ENCODE measurements at places on chromosomes 3 and 15.

DNA sequence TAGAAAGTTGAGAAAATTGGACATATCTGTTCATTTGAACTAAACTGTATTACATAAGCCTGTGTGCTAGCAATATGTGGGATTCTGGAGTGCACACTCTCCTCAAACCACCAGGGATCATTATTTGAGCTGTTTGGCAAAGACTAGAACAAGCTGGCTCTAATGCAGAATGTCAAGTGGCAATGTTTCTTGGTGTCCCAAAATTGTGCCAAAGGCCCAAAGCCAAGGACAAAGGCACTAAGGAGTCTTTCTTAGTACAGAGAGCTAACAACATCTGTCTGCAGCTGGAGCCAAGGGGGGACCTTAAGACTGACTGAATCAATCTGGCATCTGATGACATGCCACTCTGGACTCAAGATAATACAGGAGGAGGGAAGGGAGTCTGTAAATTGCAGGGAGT, 76.7 kb upstream of the STRIT1 start:
- DNase-seq, result no peak

DNA sequence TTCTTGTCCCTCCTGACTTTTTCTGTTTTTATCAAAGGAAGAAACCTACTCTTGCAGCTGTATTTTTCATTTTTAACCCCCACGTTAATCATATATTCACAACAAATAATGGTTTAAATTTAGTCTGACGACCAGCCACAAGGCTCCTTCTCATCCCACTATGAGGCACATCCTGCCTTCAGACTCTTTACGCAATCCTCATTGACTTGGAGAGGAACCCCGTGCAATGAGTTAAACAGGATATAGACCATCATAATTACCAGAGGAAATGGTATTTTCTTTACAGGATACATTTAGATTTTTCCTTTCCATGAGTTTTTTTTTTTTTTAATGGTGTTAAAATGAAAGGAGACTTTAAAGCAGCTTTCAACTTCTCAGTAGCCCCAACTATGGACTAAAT, 68.5 kb downstream of the WWTR1 start:
- peak; percentile 59 for DNase-seq

DNA sequence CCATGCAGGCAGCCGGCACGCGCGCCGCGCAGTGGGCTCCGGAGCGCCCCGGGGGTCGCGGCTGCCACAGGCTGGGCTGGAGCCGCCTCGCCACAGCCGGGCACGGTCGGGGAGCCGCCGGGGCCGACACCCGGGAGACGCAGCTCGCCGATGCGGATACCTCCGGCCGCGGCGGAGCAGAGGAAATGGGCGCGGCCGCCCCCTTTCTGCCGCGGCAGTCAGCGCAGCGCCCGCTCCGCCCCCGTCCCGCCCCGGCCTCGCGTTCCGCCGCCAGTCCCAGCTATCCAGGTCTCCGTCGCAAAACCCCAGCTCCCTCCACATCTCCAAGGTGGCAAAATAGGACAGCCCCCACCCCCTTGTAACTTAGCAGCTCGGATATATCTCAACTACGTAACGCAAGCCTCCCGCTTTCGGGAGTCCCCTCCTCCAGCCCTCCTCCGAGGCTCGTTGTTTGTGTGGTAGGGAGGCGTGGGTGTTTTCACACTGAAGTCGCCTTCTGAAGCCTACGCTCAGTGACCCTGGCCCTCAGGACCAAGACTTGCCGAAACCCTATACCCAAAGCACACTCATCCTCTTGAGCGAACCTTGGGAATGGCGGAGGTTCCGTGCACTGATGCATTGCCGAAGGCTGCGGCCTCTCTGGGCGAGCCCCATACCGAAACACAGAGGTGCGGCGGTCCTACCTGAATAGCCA, at the start of gene SH3BP5:
TSS of gene SH3BP5 (minus strand) at position 182 of the 694 bp plus-strand sequence. CDS start at position 4, 178 bp downstream.
- DNase-seq, result peak; percentile 63

- peak; percentile 95 for DNase-seq
Measured at GRCh38 chr3:189276444-189277219, 104.9 kb downstream of the TPRG1 start.

DNA sequence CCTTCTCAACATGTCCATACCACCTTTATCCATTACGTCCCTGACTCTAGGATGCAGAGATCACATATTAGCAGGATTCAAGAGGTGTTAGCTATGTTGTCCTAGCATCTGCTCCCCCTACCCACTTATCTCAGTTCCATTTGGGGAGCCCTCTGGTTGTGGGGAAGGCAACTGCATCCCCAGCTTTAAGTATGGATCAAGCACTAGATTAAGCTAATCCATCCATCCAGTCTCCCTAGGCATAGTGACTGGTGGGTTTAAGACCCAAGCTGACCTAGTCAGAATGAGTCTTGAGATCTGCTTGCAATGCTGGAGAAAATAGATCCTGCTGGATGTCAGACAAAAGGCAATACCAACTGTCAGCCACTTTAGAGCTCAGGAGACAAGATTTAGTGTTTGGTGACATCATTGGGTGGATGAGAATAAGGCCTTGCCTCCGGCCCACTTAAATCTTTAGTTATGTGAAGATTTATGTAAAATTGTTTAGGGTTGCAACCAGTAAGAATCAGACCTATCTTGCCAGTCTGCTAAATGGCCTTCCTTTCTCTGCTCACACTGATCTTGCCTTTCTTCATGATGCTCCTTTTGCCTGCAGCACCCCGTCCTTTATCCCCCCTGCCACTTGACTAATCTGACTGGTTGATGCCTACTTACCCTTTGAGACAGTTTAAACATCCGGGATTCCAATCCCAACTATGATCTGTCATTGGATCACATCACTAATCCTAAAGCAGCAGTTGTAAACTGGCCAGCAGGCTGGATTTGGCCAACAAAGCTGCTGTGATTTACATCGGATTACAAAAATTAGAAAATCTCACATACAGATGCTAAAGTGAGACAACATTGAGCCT, 2.1 kb upstream of the ISY1 start:
- DNase-seq, result peak; percentile 40

- no peak for DNase-seq
Measured at GRCh38 chr3:190579514-190580137, 65.7 kb downstream of the IL1RAP start.

DNA sequence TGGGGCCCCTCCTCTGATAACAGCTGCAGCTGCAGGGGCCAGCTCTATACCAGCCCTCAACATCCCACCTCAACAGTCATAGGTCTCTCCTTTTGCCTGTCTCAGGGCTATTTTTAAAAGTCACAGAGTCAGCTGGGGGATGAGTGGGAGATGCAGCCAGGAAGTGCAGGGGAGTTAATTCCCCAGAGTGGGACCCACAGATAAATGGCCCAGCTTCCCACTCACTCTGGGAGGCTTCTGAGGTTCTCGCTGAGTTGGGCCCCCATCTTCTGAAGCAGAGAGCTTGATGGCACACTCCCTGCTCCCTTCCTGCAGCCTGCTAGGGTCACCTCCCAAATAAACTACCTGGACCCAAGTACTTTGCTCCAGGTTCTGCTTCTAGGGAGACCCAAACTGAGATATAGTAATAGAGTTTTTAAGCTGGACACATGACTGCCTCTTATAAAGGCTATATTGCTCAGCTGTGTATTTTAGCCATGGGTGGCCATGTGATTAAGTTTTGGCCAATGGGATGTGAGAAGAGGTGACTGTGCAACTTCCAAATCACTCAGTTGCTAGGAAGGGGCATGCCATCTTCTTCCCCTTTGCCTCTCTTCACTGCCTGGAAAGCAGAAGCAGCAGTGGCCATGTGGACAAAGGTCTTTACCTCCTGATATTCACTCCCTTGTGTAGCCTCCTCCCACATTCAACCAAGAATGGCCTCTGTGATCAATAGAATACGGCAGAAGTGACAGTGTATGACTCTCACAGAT, 15.5 kb upstream of the VIPR1 start:
- no peak for DNase-seq

DNA sequence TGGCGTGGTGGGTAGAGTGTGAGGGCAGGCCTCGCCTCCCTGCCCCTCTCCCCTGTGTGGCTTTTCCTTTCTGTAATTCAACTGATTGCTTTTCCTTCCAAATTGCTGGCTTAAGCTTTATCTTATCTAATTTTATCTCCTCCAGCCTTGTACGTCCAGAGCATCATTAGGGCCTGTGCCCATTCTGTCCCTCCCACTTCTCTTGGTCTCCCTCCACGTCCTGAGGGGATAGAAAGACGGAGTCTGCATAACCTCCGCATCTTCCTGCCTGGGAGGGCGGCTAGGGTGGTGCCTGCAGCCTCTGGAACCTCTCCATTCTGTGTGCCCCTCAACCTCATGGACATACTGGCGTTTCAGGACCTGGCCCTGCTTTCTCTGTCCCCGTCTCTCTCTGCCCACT, 39.8 kb downstream of the CACNA1D start:
- DNase-seq, result no peak

DNA sequence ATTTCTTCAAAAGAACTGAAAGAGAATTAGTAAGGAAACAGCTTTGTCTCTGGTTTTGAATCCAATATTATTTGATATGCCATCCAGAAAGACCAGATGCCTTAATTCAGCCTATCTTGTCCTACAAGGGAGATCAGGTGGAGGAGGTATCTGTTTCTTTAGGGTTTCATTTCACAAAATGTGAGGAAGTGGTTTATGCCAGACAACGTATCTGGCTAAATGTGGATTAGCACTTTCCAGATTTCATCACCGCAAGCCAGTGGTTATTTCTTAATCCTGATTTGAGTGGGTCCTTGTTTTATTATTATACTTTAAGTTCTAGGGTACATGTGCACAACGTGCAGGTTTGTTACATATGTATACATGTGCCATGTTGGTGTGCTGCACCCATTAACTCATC, 271.1 kb downstream of the EBLN2 start:
- no peak for DNase-seq

- peak; percentile 48 for DNase-seq
Measured at GRCh38 chr15:80996247-80996646, 4.5 kb upstream of the TLNRD1 start.

- DNase-seq, result peak; percentile 84
Measured at GRCh38 chr3:62128051-62128450, 245.3 kb downstream of the FEZF2 start.

DNA sequence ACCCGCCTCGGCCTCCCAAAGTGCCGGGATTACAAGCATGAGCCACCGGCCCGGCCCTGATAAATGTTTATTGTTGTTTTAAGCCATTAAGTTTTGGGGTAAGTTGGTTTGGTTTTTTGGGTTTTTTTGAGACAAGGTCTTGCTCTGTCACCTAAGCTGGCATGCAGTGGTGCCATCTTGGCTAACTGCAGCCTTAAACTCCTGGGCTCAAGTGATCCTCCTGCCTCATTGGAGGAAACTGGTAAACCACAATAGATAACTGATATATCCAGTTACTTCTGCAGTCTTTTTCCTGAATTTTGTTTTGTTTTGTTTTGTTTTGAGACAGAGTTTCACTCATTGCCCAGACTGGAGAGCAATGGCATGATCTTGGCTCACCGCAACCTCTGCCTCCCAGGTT, 4.2 kb downstream of the SLC25A20 start:
- no peak for DNase-seq

DNA sequence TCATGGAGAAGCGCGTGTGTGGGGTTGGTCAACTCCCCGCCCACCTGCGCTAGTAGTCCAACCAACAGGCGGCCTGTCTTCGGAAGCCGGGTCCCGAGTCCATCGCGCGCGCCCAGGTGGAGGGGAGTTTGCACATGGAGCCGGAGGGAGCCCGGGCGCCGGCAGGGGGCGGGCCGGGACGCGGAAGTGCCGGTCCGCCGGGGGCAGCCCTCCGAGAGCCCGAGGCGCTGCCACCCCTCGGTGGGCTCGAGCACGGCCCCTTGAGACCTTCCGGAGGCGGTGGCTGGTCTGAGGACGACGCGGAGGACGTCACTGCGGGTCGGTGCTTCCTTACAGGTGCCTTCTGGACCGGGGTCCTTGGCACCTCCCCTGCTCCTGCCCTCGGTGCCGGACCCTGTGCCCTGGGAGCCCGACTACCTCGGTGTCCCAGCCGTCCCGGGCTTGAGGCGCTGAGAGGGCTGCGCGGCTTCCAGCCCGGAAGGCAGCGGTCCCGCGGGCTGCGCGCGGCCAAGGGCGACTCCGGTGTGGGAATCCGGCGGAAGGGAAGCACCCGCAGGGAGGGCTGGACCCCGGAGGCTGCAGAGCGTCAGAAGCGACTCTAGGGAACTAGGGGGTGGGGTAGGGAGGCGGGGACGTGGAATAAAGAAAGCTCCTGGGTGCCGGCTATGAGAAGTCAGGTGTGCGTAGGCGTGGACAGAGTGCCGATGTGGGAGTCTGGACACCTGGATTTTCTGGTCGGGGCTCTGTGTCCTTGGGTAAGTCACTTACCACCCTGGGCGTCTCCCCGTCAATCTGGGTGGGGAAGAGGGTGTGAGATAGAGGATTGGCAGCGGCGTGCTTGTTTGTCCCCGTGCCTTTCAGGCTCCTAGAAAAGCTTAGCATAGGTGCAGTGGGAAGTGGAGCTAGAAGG, 212.3 kb downstream of the FGF12 start:
- no peak for DNase-seq

GRCh38 chr3:70182166-70182565, 130.3 kb downstream of the MDFIC2 start:
- DNase-seq, result no peak

- DNase-seq, result peak; percentile 66
Measured at GRCh38 chr3:29286478-29287240, 5.8 kb downstream of the RBMS3 start.

GRCh38 chr3:186497608-186498007, 46.6 kb downstream of the CRYGS start:
- DNase-seq, result no peak

GRCh38 chr3:58874795-58875194, 175.0 kb downstream of the CFAP20DC start:
- DNase-seq, result peak; percentile 81

DNA sequence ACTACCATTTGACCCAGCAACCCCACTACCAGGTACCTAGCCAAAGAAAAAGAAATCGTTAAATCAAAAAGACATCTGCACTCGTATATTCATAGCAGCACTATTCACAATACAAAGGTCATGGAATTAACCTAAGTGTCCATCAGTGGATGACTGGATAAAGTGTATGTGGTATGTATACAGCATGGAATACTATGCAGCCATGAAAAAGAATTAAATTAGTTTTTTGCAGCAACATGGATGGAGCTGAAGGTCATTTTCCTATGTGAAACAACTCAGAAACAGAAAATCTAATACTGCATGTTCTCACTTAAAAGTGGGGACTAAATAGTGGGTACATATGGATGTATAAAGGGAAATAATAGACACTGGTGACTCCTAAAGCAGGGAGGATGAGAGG, 175.2 kb downstream of the ZIC4 start:
- DNase-seq, result no peak

DNA sequence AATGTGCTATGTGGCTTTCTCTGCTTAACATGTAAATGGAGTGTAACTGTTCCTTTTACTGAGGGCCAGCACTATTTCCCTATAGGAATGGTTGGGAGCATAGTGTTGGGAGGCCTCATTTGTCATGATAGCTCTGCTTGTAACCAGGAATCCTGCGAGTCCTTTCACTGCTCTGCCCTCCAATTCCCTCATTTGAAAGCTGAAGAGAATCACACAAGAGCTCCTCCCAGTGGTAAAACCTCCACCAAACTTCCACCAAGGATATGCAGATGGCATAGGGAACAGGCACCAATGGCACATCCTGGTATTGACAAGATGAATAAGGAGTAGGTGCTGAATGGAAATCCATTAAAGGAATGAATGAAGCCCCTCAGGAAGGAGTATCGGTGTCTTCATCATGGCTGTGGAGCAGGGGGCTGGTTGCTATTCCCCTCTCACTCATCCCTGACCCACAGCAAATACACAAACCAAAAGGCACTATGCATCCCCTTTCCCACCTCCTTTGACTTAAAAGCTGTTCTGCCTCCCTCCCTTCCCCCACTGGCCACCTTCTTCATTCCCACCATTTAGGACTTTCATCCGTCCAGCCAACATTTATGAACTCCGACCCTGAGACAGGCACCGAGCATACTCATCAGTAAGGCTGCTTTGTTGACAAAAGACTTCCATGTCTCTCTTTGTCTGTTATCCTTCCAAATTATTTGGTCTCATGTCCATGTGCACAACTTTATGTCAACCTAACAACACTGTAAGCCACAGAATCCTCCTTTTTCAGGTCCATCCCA, 560.8 kb downstream of the FOXP1 start:
- peak; percentile 36 for DNase-seq

All from MCF 10A (cell line).